ENCODE measurements at places on chromosomes 7 and 10.

DNA sequence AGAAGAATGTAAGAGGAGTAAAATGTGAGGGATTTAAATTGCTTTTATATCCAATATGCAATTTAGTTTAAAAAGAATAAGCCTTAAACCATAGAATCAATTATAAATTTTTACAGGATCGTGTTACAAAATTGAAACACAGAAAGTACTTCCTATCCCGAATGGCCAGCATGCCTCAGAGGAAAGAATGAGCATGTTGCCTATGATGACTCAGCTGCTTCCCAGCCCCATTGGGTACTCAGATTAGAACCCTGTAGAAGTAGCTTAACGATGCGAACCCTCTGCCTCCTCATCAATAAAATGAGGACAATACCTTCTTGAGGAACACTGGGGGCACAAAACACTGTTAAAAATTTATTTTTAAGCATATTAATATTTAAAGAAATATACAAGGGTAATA, 113.4 kb upstream of the CDK1 start:
- DNase-seq: no peak

DNA sequence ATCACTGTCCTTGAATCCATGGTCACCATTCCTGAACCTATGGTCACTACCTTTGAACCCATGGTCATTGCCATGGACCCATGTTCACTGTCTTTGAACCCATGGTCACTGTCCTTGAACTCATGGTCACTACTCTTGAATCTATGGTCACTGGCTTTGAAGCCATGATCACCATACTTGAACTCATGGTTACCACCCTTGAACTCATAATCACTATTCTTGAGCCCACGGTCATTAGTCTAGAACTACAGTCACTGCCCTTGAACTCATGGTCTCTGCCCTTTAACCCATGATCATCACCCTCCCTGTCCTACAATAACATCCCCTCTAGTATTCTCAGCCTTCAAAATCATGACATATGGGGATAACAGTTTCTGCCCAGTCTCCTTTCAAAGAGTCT, 270.5 kb downstream of the CXCL12 start:
- no peak for DNase-seq

DNA sequence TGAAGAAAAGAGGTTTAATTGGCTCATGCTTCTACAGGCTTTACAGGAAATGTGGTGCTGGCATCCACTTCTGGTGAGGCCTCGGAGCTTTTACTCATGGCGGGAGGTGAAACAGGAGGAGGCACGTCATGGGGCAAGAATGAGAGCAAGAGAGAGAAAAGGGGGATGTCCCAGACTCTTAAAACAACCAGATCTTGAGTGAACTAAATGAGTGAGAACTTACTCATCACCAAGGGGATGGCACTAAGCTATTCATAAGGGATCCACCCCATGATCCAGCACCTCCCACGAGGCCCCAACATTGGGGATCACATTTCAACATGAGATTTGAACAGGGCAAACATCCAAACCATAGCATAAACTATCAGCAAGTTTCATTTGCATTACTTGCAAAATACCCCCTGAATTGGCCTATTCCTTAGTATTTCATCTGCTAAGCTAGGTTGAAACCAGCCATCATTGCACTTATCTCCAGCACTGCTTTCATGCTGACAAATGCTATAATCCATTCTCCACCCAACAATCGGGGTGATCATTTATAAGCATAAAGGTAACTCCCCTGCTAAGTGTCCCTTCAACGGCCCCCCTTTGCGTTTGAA, 179.0 kb downstream of the NOC3L start:
- DNase-seq: no peak

GRCh38 chr10:27188897-27189296, 33.7 kb downstream of the MASTL start:
- no peak for DNase-seq

- no peak for DNase-seq
Measured at GRCh38 chr7:142412551-142413193, 154.8 kb upstream of the PRSS58 start.

- no peak for DNase-seq
Measured at GRCh38 chr7:93972029-93972725, 32.0 kb downstream of the BET1 start.

DNA sequence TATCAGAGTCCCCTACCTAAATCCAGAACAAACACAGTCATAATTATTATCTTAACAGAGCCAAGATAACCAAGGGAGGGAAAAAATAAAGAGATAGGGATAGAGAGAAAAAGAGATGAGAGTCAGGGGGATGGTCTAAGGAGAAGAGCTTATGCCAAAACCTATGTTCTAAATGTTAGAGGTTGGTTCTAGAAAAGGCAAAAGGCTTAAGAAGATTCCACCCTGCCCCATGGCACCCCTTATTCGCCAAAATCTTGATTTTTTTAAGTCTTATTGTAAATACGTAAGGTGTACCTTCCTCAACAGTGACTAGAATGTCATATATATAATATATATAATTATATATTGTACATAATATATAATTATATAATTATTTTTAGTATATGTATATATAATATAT, 29.6 kb upstream of the CTNNA3 start:
- DNase-seq: no peak

DNA sequence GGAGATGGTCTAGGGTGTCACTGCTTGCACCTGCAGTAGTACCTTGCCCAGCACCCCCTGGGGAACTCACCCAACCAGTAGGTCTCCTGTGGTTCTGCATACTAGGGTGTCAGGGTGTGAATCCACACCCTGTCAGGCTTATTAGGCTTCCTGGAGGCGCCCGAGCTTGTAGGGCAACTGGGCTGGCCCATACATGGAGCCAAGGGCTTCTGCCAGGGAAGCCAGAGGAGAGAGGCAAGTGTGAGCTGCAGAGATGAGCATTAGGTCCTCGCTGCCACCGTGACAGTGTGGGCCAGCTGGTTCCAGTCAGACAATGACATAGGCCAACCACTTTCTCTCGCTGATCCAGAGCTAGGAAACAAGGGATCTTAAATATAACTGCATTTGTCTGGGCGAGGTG, 11.2 kb downstream of the MXI1 start:
- no peak for DNase-seq

- DNase-seq: no peak
Measured at GRCh38 chr7:10015687-10016086, 958.0 kb upstream of the PHF14 start.

DNA sequence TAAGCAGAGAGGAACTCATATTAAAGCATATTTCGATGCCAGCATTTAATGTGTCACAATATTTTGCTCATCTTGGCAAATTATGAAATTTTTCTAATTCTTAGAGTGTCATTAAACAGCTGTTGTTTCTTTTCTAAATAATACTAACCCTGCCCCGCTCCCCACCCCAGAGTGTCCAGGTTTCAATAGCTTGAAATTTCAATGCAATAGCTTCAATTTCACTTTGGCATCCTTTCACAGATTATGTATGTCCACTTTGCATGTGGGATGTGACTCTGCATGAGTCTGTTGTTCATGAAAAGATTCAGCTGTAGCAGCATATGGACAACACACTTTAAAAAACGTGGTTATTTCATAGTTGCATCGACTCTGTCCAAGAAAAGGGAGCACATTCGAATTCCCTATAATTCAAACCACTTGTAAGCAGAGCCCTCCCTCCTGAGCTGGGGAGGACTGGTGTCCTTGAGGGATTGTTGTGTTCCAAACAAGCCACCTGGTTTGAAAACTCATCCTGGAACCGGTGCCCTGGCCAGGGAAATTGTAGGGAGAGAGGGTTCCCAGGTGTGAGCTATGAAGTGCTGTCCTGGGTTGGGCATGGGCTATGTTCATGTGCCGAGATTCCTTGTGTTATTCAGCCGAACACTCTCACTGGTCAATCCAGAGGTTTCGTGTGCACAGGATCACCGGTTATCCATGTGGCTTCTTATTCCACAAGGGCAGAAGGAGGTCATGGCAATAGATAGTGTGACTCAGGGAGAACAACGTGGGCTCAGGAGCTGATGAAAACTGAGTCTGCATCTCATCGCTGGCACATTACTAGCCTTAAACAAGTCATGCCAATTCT, 64.6 kb upstream of the CREB5 start:
- DNase-seq: no peak

DNA sequence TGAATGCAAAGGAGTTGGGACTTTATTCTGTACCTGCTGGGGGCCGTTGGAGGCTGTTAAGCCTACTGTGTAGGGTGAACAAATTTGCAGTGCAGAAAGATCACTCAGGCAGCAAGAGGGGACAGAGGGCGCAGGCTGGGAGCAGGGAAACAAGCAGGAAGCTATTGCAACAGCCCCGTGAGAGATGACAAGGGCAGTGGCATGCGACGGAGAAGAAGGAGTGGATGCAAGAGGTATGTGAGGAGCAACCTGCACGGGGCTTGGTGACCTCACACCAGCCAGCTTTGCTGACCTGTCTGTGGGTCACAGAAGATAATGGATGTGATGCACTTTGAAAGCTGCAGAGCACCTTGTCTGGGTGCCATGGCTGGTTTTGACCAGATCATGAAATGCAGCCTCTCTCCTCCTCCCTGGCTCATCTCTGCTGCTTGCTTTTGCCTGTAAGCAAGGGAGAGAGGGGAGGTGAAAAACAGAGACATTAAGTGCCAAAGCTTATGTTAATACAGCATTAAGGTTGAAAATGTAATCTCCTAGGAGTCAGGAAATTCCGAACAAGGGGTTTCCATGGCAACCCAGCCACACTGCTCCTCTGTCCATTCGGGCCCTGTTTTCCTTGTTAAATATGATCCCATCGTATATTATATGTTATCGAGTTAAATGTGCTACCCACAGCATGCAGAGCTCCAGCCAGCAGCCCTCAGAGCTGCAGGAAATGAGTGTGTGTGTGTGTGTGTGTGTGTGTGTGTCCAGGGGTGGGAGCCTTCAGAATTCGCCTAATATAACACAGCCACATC, 314.3 kb upstream of the ZMIZ1 start:
- DNase-seq: no peak

DNA sequence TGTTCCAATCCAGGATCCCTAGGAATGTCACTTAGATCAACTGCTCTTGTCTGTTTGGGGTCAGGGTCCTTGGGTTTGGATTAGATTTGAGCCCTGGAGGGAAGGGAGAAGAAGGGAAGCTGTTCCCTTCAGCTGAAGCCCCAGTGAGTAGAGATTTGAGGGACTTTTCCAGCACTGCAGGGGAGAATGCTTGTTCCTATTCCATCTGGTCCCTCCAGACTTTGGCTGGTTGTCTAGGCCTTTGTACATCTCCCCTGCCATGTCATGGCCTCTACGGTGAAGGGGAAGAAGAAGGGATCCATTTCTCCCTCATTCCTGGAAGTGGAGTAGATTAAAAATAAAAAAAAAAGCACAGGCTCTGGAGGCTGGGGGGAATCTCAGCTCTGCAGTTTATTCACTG, 11.1 kb downstream of the C10orf62 start:
- DNase-seq: no peak

- DNase-seq: no peak
Measured at GRCh38 chr7:24572016-24572392, 1.2 kb upstream of the PALS2 start.

- no peak for DNase-seq
Measured at GRCh38 chr7:27176524-27176845, 2.4 kb upstream of the HOXA10 start.

GRCh38 chr10:73263693-73264347, 11.4 kb upstream of the MRPS16 start:
- DNase-seq: no peak

- no peak for DNase-seq
Measured at GRCh38 chr10:77114181-77114821, 523.3 kb downstream of the KCNMA1 start.

DNA sequence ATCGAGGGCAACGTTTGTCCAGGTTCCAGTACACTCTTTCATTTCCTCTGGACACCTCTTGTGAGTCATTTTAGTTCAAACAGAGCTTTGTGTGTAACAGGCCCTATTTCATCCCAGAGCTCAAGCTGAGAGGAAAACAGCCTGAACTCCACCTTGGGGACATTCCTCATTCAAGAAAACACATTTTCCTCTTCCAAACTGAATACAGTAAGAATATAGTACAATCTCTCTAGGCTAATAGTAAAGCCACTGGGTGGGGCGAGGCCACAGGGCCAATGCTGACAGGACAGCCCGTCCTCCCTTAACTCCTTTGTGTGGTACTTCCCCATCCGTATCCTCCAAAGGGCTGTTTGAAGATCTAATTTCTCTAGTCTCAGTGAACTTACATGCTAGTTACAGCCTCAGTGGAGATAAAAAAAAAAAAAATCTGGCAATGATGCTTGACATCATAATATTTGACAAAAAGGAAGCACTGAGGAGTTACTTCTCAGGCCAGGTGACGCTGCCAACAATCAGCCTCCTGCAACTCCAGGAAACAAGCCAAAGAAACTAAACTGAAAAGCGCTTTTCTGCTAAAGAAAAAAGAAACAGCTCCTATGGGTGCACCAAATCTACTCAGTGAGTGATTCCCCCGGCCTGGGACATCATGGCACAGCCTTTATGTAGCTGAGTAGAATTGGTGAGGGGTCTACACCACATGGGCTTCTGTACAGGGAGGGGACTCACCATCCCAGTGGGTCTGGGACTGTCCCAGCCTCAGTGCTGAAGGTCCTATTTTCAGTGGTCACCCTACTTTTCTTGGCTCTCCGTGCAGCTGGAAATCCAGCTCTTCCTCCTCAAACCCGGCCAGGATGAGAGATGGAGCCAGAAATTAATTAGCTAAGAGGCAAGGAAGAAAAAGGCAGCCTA, 238.2 kb upstream of the NEBL start:
- no peak for DNase-seq

DNA sequence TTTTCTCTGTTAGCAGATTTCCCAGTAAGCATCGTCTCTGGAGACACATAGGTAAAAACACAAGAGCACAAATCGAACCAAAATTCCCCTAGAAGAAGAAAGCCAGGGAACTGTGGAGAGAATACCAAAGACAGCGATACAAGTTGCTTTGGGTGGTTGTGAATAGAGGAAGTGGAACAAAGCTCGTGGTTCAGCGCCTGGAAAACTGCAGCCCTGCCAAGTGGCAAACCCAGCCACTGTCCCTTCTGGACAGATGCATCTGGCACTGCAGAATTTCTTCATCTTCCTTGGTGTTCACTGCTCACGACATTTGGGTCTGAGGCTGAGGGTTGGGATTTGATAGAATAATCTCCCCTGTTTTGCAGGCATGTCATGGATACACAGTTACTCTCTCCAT, 733.8 kb downstream of the PARD3 start:
- no peak for DNase-seq

GRCh38 chr7:92699560-92699959, 109.4 kb upstream of the FAM133B start:
- DNase-seq: no peak

DNA sequence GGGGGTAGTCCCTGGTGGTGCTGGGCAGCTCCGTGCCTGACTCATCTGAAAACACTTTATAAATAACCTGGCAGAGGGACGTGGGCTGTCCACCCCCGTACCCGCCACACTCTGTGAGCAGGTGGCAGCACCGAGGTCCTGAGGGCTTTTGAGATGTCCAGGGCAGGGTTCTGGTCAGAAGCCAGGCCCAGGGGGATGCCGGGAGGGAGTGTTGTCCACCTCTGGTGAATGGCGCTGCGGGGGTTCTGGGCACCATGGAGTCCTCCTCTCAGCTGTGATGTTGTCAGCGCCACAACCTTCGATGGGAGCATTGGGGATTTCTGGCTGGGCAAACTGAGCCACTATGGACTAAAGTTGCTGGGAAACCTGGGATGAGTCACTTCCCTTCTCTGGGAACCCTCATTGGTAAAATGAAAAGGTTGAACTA, 27.4 kb upstream of the GOLGA7B start:
- DNase-seq: no peak

GRCh38 chr10:51694086-51694768, 5.2 kb downstream of the CSTF2T start:
- DNase-seq: no peak

GRCh38 chr7:157409753-157410727, 73.2 kb downstream of the DNAJB6 start:
- no peak for DNase-seq

- DNase-seq: no peak
Measured at GRCh38 chr10:85986777-85987176, 379.8 kb downstream of the GRID1 start.

Data from stimulated activated CD8-positive, alpha-beta memory T cell treated with anti-CD3 and anti-CD28 coated beads, Interleukin-2, amount 100 ng/mL, for 48 hours (primary cell).